ENCODE measurements at places on chromosomes 11 and 22.
A peak's percentile ranks its signal among the peaks of the same experiment; 100 is the strongest.

GRCh38 chr11:57255618-57256017 lies 18.6 kb upstream of the APLNR start:
- DNase-seq: no peak

DNA sequence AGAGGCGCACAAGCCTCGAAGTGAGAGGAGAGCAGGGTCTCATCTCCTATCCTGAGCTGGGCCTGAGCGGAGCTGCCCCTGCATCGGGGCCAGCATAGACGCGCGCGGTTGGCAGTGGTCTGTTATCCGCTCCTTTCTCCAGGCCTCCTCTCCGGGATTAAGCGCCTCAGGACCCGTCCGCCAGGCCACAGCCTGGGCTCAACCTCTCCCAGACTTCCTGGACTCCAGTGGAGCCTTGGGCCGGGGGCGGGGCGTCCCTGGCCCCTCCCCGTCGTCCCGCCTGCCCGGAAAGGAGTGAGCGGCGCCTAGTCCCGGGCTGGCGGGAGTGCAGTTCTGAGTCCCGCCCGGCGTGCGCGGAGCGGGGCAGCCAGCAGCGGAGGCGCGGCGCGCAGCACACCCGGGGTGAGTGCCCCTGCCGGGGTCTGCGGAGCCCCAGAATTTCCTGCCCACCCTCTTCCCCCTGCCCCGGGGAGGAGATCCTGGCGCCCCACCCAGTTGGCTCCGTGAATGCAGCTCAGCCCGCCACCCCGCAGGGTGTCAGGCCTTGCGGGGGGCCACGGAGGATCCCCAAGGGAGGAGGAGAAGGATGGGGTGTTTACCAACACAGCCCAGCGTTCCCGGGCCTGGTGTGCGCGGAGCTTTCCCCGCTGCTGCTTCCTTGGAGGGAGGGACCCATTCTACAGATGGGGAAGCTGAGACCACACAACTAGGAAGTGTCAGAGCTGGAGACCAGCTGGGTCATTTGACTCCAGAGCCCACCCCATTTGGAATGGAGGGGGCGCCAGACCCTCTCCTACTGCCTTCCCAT lies at the start of gene TCIRG1:
TSS of gene TCIRG1 (plus strand) at position 308 of the 808 bp plus-strand sequence. CDS start 2,247 bp downstream, outside the sequence.
- no peak for DNase-seq

DNA sequence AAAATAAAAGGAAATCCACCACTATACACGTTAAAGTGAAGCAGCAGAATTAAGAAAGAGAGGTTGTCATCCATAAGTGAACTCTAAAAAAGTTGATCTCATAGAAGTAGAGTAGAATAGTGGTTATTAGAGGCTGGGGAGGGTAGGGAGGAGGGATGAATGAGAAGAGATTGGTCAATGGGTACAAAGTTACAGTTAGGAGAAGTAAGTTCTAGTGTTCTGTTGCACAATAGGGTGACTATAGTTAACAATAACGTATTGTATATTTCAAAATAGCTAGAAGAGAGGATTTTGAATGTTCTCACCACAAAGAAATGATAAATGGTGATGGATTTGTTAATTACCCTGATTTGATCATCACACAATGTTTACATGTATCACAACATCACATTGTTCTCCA lies 72.0 kb downstream of the CD82 start:
- DNase-seq: no peak

GRCh38 chr11:62645671-62645945 lies 805 bp downstream of the GANAB start:
- no peak for DNase-seq

DNA sequence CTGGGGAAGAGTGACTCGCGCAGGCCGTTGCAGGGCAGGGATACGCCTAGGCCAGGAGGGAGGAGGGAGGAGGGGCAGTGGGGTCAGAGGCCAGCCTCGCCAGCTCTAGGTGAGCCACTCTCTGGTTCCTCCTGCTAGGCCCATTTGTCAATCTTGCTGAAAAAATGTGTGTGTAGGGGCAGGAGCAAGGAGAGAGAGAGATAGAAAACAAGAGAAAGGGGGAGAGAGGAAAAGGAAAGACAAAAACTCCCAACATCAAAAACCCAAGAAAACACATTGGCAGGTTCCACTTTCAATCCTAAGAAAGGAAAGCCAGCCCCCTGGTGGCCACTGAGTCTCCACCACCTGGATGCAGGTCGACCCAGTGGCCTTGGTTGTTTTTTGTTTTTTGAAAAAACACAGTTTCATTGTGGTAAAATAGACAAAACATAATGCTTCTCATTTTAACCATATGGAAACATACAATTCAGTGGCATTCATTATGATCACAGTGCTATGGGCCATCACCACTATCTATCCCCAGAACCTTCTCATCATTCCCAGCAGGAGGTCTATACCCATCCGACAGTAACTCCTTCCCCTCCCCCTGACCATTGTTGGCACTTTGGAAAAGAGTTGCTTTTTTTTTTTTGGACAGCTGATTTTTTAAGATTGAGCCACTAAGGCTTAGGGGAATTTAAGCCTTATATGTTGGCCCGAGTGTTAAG lies 10.9 kb downstream of the OMP start:
- DNase-seq: peak; percentile 80

DNA sequence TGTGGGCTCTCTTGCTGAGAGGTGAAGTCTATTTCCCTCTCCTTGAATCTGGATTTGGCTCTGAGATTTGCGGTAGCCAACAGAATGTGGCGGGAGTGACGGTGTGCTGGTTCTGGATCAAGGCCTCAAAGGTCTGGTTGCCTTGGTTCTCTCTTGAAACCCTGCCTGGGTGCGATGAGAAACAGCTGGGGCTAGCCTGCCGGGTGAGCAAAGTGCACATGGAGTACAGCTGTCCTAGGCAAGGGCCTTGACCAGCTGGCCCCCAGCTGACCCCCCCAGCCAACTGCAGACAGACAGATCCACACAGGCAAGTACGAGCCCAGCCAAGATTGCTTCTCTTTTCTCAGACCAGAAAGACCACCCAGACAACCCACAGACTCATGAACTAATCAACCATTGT lies 10.8 kb downstream of the SUN2 start:
- DNase-seq: no peak

DNA sequence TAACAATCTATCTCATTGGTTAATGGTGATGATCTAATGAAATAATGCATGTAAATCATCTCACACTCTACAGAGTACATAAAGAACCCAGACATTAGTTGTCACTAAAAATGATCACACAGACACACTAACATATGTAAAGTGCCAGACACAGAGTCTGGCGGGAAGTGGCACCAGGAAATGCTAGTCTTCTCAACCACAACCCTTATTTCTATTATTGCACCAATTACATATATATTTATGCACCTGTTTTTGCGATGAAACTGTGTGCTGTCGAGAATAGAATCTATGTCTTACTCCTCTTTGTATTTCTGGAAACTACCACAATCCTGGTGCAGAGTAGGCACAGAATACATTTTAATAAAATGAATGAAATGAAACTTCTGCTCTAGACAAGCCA lies 25.9 kb upstream of the POU2AF3 start:
- no peak for DNase-seq

- peak; percentile 38 for DNase-seq
These were observed 540 bp downstream of the PPARA start for GRCh38 chr22:46150655-46151477.

- peak; percentile 57 for DNase-seq
These were observed 1.6 kb upstream of the PHLDA2 start for GRCh38 chr11:2930704-2931419.

DNA sequence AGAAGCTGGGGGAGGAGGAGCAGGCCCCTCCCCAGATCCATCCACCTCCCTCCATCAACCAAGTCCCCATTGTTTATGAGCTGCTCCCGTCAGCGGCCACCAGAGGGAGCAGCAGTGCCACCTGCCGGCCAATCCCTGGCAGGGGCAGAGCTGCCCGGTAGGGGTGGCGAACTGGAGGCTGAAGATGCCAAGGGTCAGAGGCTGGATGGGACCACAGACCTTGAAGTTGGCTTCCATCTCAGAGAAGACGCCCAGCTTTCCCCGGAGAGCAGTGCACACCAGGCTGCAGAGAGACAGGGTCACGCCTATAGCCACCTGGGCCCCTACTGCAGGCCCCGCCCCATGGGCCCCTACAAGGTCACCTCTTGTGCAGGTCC lies 3.6 kb downstream of the FIBP start:
- DNase-seq: peak; percentile 82

DNA sequence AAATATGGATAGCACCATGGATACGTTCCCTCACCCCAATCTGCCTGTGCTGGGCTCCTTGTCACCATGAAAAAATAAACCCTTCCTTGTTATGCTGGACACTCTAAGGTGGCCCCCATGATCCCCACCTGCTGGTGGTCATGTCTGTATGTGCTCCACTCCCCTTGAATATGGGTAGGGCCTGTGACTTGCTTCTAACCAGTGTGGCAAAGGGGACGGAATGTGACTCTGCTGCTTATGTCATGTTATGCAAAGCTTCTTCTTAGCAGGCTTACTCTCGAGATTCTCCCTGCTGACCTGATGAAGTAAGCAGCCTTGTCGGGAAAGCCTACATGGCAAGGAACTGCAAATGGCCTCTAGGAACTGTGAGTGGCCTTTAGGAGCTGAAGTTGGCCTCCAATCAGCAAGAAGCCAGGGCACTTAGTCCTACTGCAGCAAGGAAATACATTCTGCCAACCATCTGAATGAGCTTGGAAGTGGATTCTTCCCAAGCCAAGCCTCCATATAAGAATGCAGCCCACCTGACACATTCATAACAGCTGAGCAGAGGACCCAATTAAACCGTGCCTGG lies 159.9 kb downstream of the CCDC34 start:
- DNase-seq: no peak

DNA sequence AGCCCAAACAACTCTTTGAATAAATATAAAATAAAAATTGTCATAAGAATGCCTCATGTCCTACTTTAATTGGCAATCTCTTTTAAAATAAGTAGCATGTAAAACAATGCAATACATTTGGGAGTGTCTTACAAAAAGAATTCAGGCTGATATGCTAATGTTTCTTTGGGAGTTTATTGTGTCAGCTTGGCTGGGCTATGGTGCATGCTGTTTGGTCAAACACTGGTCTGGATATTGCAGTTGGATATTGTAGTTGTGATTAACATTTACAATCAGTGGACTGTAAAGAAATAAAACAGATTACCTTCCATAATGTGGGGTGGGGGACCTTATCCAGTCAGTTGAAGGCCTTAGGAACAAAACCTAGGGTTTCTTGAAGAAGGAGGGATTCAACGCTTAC lies 37.0 kb upstream of the B3GAT1 start:
- no peak for DNase-seq

DNA sequence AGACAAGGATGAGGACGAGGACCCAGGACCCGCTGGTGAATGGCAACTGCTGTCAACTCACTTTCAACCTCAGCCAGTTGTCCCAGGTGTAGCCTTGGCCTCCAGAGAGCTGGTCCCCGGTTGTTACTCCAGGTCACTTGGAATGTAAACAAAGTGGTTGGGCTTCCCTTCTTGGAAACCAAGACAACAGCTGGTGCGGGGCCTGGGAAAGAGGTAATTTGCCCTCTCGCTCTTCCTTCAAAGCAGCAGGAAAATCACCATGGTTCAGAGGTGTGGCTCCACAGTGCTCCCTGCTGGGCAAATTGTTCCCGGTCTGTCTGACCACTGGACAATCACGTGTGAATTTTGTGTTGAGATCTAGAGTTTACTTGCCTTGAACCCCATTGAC lies 15.0 kb downstream of the SLC1A2 start:
- peak; percentile 39 for DNase-seq

DNA sequence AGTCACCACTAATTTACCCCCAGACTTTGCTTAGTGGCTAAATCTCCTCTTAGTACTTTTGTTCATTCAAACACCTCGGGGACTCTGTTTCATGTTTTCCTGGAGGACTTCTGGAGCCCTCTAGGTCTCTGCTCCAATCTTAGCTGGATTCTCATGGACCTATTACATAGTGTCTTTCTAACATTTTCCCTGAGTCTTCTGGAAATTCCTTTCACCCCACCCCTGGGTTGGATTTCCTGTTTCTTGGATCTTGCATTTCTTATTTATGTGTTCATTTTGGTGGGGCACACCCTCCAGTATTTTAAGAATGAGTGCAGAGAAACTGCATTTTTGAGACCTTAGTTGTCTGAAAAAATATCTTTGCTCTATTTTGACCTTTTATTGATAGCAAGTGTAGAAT lies 220.1 kb downstream of the BLID start:
- DNase-seq: no peak

DNA sequence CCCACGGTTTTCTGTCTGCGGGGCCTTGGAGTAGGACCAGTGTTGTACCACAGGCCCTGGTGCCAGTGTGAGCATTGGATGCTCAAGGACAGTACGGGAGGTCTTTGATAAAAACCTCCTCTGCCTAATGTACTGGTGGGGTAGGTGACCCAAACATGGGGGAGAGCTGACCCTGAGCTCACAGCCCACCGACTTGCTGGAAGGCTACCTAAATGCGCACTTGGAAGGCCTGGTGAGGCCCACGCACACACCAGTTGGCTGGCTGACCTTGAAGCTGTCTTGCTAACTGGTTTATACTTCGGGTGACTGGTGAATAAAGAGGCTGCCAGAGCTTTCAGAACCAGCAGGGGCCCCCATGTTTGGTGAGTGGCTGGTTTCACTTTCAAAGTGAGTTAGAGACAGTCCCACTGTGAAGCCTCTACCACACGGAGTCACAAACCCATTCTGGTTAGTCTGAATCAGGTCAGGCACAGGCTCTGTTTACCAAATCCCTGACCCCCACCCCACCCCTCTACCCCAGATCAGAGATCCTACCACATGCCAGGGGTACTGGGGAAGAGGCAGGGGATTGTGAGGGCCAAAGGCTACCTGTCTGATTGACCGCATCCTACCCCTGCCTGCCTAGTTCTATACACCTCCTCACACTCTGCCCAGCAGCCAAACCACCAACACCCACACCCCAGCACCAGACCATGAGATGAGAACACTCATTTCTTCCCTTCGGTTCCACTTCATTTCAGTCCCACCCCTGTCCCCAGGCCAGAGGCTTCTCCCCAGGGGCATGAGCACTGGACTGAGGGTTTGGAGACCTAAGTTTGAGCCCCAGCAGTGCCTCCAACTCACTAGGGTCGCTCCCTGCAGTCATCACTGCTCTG lies 12.7 kb upstream of the IL2RB start:
- peak; percentile 13 for DNase-seq

- no peak for DNase-seq
These were observed 84.2 kb downstream of the CELSR1 start for GRCh38 chr22:46453006-46453828.

- DNase-seq: no peak
These were observed 1185.5 kb downstream of the FAM181B start for GRCh38 chr11:81548123-81548522.

DNA sequence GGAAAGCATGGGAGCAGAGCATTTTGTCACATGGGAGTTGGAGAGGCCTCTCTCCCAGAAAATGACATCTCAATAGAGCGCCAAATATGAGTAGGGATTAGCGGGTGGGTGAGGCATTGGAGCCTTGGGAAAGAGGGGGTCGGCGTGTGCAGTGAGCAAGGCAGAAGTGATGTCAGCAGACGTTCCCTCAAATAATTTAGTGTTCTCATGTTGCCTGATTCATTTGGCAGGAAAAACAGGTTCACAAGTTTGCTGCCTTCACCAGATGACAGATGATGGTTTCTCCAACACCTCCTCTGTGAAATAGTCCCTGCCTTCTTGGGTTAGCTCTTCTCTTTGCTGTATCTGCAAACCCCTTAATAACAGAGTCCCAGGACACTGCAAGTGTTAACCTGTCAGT lies 118.5 kb upstream of the ARHGAP20 start:
- no peak for DNase-seq
